Central memory CD8-positive, alpha-beta T cell (primary cell): ENCODE measurements at places on chromosomes 3 and 15.

DNA sequence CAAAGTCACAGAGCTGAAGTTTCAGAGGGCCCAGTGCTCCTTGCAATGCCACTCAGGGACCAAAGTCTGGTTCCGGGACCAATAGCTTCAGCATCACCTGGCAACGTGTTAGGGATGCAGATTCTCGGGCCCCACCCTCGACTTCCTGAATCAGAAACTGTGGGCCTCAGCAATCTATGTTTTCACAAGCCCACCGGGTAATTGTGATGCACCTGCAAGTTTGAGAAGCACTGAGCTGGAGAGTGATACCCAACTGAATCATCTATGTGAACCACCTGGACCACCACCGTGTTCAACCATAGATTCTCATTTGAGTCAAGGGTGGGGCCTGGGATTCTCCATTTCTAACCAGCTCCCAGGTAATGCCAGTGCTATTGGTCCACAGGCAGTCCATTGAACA is 55.7 kb downstream of the CORO2B start:
- no peaks in the 10 kb centered on the region for H3K4me1 ChIP-seq
- H3K27me3 ChIP-seq = peaks cover 19% of the 10 kb centered on the region
- no peak overlapping the region for H3K4me3 ChIP-seq
- no peak overlapping the region for H3K27ac ChIP-seq
- H3K36me3 ChIP-seq = no peaks in the 10 kb centered on the region

DNA sequence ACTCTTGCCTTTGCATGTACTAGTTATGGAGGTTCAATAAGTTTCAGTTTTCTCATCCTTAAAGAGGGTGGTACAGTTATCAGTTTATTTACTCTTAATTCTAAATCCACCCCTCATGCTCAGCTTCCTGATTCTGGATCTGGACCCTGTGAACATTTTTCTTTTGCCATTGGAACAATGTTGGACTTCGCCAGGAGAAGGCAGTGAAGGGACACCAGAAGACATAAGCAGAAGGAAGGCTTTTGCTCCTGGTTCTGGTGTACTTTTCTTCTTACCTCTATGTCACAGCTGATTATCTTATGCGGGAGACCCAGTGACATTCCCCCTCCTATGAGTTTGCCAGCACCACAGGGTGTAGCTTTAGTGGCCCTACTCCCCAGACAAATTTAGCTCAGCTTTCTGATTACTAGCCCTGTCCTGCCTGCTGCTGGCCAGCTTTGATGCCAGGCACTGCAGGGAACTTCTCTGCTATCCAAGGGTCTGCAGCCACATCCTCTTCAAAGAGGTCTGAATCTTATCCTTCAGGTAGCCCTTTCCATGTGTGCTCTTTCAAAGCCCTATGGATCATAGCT is 466.3 kb upstream of the EPHA3 start:
- H3K4me1 ChIP-seq = no peaks in the 10 kb centered on the region
- H3K4me3 ChIP-seq = no peak overlapping the region
- DNase-seq = no peak
- no peaks in the 10 kb centered on the region for H3K36me3 ChIP-seq
- H3K27me3 ChIP-seq = no peaks in the 10 kb centered on the region
- H3K27ac ChIP-seq = no peak overlapping the region

DNA sequence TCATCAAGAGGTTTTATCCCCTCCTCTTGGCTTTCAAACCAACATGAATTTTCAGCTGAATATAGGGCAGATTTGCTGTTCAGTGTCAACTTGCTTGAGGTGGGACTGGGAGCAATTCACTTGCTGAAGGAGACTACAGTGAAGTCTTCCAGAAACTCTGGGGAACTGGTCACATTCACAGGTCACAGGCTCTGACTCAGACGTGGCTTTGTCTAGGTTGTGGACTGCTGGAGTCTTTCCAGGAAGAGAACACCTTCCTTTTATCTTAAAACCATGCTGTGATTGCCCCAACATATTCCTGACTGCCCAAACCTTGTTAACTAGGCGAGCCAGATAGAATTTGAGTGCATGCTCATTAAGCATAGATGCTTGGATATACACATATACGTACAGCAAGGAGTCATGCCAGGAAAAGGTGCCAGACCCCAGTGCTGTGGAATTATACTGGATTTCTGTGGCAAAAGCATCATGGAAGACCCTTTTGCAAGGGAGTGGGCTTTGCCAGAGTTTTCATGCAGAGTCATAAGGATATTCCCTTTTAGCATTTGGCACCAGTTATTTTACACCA is 399.1 kb upstream of the TBL1XR1 start:
- peak overlapping the region; percentile 17 for H3K27ac ChIP-seq
- peaks cover 74% of the 10 kb centered on the region for H3K4me1 ChIP-seq
- no peaks in the 10 kb centered on the region for H3K27me3 ChIP-seq
- peaks cover 4% of the 10 kb centered on the region for H3K36me3 ChIP-seq
- no peak overlapping the region for H3K4me3 ChIP-seq

- no peak overlapping the region for H3K4me3 ChIP-seq
- H3K27ac ChIP-seq = peak overlapping the region; percentile 25
- H3K36me3 ChIP-seq = peaks cover 55% of the 10 kb centered on the region
- no peak for DNase-seq
- H3K27me3 ChIP-seq = no peaks in the 10 kb centered on the region
Measured at GRCh38 chr3:37320276-37320675, 145.9 kb upstream of the LRRFIP2 start.

DNA sequence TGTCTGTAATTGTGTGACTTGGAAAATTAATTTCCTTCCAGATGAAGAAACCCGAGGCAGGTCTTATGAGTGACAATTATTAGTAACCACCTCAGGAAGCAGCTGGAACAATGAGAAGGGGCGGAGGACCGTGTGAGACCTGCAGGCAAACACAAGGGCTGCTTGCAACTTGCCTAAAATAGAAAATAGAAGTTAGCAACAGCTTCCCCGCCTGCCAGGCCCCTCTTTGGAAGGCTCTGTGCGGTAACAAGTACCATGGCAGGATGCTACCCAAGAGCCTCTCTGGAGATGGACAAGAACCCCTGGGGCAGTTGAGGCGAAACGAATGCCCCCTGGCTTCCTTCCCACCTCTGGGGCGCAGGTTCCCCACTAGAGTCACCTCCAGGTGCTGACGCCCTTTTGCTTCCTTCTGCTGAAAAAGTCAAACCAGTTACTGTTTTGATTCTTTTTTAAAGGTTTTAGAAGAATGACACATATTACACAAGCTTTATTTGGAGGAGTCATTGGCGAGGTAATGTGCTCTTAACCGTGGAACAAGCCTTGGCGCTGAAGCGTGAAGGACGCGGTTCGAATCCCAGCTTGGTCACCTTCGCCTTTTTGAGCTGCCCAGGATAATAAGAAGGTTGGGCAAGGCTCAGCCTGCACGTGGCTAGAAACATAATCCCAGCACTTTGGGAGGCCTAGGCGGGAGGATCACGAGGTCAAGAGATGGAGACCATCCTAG is 47.0 kb upstream of the SYNM start:
- H3K4me1 ChIP-seq = no peaks in the 10 kb centered on the region
- no peaks in the 10 kb centered on the region for H3K36me3 ChIP-seq
- H3K4me3 ChIP-seq = peak overlapping the region; percentile 52
- no peak overlapping the region for H3K27ac ChIP-seq
- no peak for DNase-seq

DNA sequence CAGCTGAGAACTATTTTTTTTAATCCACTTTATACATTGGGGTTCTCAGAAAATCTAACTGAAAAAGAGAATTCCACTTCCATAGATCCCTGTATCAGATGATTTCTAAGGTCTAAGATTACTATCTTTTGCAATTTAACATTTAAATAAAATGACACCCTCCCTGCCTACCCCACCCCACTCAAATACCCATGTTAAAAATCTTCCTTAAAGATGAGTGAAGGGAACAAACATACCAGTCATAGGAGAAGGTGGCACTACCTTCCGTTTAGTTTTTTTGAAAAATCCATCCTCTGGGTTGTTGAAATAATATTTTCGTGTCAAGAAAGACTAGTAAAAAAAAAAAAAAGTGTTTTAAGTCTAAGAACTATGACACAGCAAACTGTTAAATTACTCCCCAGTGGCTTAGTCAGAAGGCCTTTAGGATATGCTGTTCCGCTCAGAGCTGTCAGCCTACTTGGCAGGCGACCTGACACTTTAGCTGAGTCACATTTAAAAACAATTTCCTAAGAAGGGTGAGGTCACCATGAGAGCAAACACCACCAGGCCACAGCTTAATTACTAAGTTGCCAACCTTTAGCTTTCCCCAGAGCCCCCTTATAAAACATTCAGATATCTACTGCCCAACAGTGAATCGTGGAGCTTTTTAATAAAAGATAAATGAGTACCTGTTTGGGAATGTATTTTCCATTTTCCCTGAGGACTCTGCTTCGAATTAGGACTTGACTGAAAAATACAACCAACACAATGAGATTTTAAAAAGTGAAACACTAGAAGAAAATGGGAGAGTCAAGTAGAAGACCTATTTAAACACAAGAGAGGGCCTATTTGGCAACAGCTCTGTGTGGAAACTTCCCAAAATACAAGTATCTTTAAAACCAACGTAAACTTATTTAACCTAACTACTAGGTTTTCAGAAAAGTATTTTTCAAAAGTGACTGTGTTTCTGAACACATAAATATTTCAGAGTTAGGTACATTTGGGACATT is 9.6 kb downstream of the EMC3 start:
- no peaks in the 10 kb centered on the region for H3K27me3 ChIP-seq
- H3K27ac ChIP-seq = peak overlapping the region; percentile 20
- DNase-seq = no peak
- no peak overlapping the region for H3K4me3 ChIP-seq

GRCh38 chr3:183211352-183211751 is 41.7 kb upstream of the B3GNT5 start:
- H3K4me1 ChIP-seq = no peaks in the 10 kb centered on the region
- H3K4me3 ChIP-seq = no peak overlapping the region
- no peak overlapping the region for H3K27ac ChIP-seq
- DNase-seq = no peak
- peaks cover 3% of the 10 kb centered on the region for H3K36me3 ChIP-seq

GRCh38 chr15:84973492-84974460 is 7.9 kb upstream of the PDE8A start:
- no peaks in the 10 kb centered on the region for H3K4me1 ChIP-seq
- DNase-seq = no peak
- no peaks in the 10 kb centered on the region for H3K36me3 ChIP-seq
- H3K4me3 ChIP-seq = no peak overlapping the region
- no peak overlapping the region for H3K27ac ChIP-seq
